ENCODE measurements at places on chromosomes 3 and 15.

DNA sequence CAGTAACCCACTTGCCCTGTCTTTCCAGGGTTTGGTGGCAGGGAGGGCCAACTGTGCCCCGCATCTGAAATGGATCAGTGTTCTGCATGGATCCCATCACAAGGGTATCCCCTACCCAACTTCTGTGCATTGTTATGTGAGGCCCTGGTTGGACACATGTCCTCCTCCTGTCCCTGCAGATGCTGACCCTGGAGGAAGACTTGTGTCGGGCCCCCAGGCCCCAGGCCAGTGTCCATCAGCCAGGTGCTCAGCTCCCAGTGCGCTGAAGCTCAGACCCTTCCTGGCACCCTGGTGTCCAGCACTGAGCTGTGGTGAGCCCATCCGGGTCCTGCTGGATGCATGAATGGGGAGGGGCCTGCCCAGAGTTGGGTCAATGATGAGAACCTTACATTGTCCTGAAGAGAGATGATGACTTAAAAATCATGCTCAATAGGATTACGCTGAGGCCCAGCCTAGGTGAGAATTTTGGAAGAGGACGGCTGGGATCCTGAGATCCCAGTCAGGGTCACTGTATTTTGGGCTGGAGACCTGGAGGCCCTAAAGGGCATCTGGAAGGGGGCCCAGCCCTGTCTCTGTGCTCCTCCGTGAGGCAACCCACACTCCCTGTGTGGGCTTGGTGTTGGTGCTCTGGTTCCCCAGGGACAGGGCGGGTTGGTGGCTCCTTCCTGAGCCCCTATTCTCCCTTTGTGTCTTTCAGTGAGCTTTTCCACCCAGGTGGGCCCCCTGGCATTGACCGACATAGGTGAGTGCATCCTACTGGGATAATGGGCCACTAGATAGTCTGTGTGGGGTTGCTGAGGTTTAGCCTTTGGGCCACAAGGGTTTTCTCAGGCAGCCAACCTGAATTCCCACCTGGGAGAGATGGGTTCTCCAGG is 199.1 kb downstream of the UBE3A start:
- DNase-seq, result no peak

GRCh38 chr3:50294492-50295403 is 2.5 kb upstream of the IFRD2 start:
- DNase-seq, result no peak

DNA sequence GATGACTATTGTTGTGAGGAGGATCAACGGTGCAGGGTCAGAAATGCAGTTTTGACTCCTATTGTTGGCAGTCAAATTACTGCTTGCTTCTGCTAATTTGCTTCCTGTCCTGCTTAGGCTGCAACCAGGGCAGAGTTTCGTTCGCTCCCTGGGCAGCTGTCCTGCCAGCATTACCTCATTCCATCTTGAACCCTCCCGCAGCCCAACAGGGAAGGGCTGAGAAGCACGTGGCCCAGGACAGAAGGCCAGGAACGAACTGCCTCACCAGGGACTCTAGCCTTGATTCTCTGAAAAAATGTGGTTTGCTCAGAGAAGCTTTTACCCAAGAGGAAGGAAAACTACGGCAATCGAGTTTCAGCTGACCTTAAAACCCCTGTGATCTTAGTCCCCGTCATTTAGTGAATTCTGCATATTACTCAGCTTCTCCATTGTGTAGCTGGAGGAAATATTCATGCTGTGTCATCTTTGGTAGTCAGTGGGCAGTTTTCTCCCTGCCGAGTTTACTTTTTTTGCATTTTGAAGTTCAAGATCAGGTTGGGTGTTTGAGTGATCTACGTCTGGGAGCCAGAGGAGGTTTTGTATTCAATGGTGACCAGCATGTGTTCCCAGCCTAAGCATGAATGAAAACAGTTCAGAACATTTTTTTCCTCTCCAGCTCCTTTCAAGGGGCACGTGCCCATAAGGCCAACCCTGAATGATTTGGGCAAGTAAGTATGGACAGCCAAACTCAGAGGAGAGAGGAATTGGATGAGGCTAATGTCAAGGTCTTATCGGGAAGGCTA is 23.0 kb downstream of the TLNRD1 start:
- no peak for DNase-seq

DNA sequence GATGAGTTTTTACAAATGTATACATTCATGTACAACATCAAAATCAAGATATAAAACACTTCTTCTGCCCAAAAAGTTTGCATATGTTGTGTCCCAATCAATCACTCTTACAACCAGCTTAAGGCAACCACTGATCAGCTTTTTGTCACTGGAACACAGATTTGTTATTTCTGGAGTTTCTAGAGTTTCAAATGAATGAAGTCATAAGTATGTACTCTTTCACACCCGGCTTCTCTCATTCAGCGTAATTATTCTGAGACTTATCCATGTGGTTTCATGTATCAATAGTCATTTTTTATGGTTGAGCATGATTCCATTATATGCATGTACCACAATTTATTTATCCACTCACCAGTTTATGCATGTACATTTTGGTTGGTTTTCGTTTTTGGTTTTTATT is 53.0 kb upstream of the CORO2B start:
- no peak for DNase-seq

DNA sequence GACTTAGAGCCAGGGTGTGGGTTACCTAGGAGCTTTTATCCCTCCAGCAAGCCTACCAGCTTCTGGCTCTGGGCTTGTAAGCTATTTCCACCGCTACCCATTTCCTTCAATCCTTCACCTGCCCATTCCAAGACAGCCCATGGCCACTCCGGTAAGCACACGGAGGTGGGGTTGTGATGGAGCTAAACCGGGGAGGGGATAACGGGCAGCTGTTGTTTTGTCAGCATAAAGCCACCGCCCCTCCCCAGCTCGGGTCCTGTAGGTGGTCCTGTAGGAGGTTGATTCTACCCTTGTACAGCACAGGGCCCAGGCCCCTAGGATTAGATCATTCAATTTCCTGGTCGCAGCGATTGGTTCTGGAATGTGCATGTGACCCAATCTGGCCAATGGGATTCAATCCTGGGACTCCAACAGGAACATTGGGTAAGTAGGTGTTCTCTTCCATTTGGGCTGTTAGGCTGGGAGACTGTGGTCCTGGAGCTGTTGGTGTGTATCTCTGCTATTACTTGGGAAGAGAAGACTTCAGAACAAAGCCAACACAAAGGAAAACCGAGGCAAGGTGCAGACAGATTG is 150.6 kb downstream of the RAB11A start:
- DNase-seq, result no peak

GRCh38 chr3:193662757-193663322 is 69.8 kb downstream of the OPA1 start:
- DNase-seq, result no peak

DNA sequence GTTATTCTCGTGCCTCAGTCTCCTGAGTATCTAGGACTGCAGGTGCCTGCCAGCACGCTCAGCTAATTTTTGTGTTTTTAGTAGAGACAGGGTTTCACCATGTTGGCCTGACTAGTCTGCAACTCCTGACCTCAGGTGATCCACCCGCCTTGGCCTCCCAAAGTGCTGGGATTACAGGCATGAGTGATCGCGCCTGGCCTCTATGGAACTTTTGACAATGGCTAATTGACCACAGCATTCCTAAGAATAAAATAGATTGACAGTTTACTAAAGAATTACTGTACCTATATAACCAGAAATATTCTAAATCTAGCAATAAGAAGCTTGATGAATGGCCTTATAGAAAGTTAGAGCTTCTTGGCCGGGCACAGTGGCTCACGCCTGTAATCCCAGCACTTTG is 51.0 kb upstream of the TRIM42 start:
- DNase-seq, result no peak

GRCh38 chr3:179734497-179735281 is 81.8 kb downstream of the USP13 start:
- no peak for DNase-seq

DNA sequence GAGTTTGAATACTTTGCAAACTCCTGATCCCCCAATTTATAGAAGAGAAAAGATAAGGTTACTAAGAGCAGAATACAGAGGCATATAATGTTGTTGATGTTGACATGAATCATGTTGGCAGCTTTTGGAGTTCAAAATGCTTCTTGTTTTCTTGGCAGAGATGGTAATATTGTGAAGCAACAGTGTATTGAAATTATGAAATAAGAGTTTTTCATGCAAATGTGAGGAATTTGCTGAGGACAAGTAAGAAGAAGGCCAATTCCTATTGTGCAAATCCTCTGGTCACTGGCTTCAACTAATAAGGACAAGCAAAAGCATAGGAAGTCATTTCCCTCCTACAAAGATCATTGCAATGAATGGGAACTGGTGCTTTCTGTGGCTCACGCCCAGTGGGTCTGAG is 126.9 kb upstream of the CHL1 start:
- no peak for DNase-seq

DNA sequence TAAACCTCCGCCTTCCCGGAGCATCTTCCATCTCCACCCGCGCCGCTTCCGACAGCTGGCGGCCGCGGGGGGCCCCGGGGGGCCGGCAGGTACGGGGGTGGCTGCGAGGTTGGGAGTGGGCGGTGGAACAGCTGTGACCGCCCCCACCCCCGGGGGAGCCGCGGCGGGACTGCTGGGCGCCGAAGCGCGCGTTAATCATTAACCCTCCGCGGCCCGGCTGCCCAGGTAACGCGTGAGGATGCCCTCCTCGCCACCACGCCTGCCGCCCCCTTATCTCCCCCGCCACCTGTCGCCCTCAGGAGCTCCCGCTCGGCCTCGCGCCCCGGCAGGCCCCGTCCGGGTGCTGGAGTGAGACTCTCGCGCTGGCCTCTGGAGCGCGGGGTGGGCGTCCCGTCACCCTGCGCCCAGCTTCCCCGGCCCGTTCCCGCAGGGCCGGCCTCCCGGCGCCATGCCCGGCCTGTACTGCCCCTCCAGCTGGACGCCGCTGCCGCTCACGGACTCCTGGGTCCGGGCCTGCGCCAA is 757 bp downstream of the VWA5B2 start:
- peak; percentile 23 for DNase-seq

DNA sequence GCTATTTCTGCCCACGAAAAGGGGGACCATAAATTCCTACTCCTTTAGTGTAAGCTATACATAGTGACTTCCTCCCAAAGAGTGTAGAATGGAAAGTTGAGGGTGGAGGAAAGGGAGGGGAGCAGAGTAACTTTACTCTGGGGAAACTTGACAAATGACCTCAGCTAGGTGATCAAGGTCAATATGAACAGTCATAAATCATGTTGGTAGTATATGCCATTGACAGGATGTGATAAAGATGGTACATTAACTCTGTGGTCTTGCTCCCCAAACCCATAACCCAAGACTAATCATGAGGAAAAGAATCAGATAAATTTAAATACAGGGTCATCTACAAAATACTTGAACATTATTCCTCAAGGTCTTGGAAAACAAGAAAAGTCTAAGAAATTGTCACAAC is 18.6 kb downstream of the SETMAR start:
- DNase-seq, result no peak

All from stimulated activated CD4-positive, alpha-beta T cell treated with anti-CD3 and anti-CD28 coated beads, Interleukin-4, amount 100 ng/mL, for 1 hour (primary cell).